D341Med (cell line): ENCODE measurements at places on chromosomes 7 and 10.

GRCh38 chr7:129110258-129110981 is 34.1 kb upstream of the TSPAN33 start:
- no peak for DNase-seq

GRCh38 chr10:9608602-9609001 is 1409.1 kb upstream of the CELF2 start:
- no peak for DNase-seq

DNA sequence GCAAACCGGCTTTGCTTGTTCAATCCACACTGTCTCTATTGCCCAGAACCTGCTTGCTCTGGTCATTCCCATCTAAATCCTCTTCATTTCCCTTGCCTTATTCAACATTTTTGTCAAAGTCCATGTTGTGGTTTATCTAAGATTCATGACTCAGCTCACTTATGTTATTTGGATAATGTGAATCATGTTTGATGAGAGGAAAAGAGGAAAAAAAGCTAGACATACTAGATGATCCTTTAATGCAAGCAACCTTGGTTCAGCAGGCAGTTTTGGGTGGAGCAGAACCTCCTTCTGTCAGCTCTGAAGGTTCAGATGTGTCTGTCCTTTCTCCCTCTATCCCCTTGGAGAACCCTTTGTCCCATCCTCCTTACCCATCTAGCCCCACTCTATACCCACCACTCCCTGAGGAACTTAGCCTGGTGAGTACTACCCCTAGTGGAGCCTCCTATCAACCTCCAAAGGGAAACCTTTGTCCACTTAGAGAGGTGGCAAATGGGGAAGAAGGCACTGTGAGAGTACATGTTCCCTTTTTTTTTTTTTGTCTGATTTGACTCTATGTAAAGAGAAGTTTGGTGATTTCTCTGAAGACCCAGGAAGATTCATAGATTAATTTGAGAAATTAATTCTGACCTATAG is 2.1 kb upstream of the SAMD9L start:
- no peak for DNase-seq

DNA sequence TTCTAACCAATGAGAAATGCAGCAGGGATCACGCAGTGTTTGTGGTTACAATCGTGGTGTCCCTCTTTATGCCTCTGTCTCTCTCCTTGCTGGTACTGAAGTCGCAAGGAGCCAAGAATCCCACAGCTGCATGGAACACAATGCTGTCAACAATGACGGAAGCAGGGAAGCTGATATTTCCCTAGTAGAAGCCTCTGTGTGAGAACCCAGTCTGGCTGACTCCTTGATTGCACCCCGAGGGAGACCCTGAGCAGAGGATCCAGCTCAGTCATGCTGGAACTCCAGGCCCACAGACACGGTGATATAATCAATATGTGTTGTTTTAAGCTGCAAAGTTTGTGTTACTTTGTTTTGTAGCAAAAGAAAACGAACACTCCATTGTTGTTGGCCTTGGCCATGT is 677.9 kb downstream of the PARD3 start:
- no peak for DNase-seq

DNA sequence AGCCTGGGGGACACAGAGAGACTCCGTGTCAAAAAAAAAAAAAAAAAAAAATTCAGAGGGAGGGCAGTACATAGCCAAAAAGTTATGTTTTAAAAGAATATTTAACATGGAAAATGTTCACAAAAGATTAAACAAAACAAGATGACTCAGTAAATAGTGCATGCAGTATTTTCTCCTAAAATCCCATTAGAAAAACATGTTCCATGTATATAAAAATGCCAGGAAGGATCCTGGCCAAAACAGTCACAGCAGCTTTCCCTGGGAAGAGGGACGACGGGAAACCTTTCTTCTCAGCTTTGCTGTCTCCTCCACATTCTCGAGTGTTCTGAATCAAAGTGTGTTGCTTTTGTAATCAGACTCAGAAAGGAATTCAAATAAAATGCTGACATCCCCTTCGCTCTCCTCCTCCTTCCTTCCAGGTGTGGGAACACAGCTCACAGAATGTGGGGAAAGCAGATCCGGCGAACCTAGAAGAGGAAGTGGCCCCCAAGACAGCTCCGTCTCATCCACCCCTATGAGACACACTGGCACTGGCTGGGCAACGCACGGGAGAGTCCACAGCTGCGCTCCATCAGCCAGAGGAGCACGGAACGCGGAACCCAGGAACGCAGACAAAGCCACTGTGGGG is 139.4 kb downstream of the MAD1L1 start:
- no peak for DNase-seq

- DNase-seq: no peak
Measured at GRCh38 chr10:99920901-99921300, 88.8 kb downstream of the DNMBP start.

- no peak for DNase-seq
Measured at GRCh38 chr10:113743594-113743993, 7.9 kb upstream of the PLEKHS1 start.

DNA sequence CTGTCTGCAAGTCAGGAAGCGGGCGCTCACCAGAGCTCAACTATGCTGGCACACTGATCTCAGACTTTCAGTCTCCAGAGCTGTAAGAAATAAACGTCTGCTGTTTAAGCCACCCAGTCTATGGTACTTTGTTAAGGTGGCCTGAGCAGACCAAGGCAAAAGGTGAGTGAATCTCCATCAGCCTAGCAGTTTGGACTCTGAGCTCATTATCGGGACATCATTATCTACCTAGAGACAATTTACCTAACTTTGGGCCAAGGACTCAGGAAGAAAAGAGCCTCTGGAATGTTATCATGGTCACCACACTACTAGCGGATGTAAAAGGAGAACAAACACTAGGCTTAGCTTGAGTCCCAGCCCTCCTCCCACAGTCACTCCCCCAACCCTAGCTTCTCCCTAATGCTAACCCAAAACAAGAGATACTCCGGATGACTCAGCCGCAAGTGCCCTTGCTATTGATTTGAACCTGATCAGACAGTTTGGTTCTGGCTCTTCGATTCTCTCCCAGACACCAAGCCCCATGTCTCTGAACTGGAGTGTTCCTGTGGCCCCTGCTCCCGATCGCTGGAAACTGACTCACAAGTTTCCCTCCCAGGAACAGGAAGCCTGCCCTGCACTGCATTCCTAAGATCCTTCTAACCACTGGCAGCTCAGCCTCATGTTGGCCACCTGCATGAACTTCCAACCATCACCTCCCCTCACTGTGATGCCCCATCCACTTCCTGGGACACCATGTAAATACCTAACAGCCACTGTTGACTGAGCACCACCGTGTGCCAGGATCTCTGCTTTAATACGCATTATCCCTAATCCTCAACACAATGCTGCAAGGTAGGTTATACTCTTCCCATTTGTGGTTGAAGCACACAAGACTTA is 34.5 kb downstream of the CREB3L2 start:
- no peak for DNase-seq

- DNase-seq: no peak
Measured at GRCh38 chr7:25032774-25033743, 53.1 kb upstream of the OSBPL3 start.

- no peak for DNase-seq
Measured at GRCh38 chr10:126046831-126047230, 150.5 kb downstream of the FANK1 start.

GRCh38 chr10:5446390-5446926 is 34.1 kb downstream of the NET1 start:
- no peak for DNase-seq
